ENCODE measurements at places on chromosomes 5 and 9.

GRCh38 chr9:127776195-127776923 lies 2.1 kb downstream of the SH2D3C start:
- DNase-seq, result no peak

DNA sequence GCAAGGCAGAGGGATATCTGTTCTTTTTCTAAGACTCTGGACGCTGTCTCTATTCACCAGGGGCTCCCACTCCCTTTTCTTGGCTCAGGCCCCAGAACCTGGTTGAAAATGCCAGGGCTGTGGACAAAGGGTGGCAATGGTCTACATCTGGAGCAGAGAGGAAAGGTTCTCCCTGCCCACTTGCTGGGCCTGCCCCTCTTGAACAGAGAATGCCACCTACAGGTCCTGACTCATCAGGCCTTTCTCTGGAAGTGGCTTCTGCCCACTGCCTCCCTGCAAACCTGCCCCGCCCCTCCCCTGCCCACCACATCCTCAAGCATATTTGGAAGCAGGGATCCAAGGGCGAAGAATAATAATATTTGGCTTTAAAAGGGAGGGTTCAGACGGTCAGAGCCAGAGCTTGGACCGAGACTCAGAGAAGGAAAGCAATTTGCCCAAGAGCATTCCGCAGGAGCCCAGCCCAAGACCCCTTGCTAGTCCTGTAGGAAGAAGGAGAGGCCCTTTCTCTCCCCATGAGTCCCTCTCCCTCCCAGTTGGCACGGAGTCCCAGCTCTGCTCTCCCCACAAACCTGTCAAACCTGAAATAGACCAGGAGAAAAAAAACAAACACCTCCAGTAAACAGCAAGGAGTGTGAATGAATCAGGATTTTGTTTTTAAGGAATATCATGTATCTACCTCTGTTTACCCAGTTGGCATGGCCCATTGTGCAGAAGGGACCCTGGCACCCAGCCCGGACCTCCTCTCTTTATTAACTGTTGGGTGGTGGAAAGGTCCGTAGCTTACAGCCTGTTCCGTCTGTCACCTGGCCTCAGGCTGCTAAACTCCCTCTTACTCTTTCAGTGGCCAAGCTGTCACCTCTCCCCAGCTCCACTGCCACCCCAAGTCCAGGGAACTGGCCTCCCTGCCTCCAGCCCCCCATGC lies 37.7 kb upstream of the STXBP1 start:
- peak; percentile 76 for DNase-seq

DNA sequence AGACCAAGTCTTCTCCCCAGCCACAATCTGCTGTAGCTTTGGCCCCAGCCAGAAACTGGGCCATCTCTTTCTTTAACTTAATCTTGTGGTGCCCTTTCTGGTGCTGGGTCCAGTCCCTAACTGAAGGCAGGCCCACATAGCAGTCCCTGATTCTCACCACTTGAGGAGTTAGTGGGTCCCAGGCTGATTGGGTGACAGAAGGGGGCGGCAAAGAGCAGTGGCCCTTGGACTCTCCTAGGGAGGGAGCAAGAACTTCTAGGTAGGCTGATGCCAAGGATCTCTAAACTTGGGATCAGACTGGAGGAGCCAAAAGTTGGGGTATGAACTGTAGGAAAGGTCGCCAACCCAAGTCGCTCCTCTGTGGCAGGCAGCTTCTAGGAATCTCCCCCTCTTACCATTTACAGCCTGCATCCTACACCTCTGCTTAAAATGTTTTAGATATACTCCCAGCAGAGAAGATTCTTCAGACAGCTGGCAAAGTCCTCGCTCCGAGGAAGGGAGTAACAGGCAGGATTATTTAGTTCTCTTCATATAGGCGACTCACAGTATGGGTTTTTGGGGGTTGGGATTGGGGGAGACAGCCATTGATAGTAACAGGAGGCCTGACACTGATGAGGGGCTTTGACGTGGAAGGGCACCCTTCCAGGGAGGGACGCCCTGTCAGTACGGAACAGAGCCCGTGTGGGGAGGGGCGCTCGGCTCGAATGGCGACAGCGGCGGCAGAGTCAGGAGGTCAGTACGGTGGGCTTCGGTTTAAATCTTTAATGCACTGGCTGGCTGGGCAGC lies 2.0 kb upstream of the CCL27 start:
- DNase-seq, result peak; percentile 83

DNA sequence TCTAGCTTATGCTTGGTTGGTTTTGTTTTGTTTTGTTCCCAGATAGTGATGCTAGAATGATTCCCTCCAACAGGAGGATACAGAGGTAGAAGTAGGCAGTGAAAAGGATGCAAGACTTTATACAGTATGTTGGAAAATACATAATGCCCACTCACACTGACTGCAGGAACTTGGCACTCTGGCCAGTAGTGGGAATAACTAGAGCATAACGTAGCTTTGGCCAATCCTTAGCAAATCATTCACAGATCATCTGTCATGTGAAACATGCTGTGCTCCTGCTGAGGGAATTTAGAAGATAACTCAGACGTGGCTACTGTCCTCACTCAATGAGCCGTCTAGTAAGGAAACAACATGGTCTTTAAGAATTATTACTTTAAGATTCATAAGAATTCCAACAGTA lies 13.5 kb downstream of the CFAP90 start:
- no peak for DNase-seq

DNA sequence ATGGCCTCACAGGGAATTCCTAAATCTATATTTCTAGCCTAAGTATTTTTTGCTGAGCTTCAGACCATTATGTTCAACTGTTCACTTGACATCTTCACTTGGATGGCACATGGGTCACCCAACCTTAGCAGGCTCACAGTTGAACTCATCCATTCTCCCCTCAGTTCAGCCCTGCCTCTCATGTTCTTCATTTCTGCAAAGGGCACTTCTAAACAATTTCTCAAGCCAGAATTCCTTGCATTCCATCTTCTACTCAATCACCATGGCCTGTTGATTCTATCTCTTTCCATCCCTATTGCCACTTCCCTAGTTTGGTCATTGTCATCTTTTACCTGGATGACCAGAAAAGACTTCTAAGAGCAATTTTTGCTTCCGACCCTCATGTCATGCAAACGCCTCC lies 7.3 kb upstream of the RGS3 start:
- DNase-seq, result peak; percentile 72

GRCh38 chr5:60161340-60161934 lies 267.9 kb upstream of the PDE4D start:
- peak; percentile 47 for DNase-seq

DNA sequence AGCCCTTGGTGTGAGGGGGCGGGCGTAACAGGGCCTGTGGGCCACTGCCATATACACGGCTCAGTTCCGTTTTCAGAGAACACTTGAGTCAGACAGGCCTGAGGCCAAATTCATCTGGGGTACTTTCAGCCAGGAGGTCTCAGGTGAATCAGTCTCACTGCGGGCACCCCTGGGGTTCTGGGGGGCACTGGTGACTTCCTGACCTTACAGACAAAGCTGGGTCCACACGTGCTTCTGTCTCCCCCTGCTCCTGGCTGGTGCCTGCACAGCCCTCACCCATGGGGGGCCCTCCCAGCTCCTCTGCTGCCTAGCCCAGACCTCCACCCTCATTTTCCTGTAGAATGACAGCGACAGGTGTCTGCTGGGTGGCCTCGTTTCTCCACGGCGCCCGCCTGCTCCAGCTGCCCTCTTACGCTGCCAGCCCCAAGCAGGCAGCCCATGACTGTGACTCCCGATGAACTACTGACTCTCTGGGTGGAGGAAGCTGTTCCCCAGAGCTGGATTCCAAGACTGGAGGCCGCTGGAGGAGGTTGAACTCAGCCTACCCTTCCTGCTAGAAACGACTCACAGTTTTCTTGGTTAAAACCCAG lies 374.1 kb upstream of the IRX4 start:
- DNase-seq, result no peak

- DNase-seq, result peak; percentile 11
These were observed 305.0 kb downstream of the RAB3C start for GRCh38 chr5:58887721-58888409.

GRCh38 chr5:160233215-160233614 lies 3.9 kb downstream of the FABP6 start:
- DNase-seq, result peak; percentile 11

DNA sequence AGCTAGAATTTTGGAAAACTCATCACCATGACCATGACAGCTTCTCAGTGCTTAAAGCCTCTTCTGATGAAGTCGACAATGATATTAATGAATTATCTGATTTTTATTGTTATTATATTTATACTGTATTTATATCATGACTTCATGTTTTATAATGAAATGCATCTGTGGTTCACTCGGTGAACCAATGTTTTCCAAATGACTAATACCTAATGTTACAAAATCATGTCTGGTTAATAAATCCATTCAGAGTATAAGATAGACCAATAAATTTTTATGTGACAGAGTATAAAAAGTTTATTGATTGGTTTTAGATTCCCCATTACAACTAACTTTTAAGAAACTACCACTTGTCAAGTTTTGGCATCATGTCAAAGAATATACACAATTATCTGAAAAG lies 416.5 kb downstream of the MLLT3 start:
- DNase-seq, result peak; percentile 2

- DNase-seq, result peak; percentile 17
These were observed 233.5 kb downstream of the RFX3 start for GRCh38 chr9:3292311-3292710.

DNA sequence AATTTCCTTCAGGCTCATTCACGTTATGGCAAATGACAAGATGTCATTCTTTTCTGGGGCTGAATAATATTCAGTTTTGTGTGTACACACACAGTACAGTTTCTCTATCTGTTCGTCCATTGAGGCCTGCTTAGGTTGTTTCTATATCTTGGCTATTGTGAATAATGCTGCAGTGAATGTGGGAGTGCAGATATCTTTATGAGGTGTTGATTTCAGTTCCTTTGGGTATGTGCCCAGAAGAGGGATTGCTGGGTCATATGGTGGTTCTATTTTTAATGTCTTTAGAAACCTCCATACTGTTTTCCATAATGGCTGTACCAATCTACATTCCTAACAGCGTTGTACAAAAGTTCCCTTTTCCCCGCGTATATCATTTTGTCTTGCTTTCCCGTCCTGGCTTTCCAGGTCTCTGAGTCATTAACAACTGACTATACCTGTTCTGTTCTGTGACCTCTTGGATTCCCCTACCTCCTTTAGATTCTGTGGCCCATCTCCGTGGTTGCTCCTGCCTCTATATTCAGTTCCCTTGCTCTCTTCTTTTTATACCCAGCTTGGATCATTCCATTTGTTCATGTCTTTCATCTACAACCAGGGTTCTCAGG lies 6.8 kb downstream of the SNX30 start:
- peak; percentile 73 for DNase-seq

DNA sequence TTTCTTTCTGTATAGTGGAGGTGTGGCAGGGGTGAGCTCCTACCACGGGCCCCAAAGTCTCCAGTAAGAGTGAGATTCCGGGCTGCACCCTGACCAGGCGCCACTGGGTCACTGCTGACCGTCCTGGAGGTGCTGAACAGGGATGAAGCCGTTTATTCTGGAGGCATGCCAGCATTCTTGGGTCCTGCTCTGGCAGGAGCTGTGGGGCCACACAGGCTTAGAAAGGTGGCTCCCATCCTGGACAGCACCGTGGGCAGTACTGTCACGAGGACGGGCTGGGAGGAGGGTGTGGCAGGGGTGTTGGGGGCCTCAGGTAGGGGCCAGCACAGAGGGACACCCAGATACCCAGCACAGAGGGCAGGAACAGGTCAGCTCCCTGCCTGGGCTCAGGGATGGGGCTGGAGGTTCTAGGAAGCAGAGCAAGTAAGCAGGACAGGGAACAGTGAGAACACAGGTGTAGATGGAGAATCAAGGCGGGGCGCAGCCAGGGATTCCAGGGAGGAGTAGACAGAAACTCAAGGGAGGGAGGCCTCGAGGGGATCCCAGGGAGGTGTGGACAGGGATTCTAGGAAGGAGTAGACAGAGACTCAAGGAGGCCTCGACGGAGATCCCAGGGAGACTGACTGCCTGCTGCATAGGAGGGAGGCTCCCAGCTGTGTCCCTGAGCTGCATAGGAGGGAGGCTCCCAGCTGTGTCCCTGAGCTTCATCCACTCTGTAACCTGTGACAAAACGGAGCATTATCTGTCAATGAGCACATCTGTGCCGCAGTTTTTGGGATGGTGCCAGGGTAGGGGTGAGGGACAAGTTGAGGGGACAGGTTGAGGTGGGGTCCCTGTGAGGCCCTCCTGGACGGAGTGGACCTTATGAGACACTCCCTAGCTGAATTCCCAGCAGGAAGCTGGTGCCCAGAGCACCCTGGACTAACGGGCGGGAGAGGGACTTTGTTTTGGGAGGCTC lies 1.1 kb upstream of the PLEKHG4B start:
- DNase-seq, result peak; percentile 38

DNA sequence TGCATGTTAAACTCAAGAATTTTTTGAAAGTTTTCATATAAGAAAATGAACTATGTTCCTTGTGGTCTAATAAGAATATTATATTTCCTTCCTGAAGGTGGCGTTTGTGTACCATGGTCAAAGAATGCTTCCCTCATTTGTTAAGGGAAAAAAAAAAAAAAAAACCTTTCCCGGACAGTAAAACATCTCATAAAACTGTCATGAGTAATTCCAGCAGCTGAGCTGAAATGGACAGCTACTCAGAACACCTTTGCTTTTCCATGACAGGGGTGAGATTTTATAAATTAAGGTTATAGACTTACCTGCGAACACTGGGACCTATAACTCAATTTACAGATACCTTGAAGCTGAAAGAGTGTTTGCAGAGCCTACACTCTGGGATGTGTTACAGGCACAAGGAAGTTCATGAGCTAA lies 113.2 kb upstream of the RANBP3L start:
- peak; percentile 53 for DNase-seq

DNA sequence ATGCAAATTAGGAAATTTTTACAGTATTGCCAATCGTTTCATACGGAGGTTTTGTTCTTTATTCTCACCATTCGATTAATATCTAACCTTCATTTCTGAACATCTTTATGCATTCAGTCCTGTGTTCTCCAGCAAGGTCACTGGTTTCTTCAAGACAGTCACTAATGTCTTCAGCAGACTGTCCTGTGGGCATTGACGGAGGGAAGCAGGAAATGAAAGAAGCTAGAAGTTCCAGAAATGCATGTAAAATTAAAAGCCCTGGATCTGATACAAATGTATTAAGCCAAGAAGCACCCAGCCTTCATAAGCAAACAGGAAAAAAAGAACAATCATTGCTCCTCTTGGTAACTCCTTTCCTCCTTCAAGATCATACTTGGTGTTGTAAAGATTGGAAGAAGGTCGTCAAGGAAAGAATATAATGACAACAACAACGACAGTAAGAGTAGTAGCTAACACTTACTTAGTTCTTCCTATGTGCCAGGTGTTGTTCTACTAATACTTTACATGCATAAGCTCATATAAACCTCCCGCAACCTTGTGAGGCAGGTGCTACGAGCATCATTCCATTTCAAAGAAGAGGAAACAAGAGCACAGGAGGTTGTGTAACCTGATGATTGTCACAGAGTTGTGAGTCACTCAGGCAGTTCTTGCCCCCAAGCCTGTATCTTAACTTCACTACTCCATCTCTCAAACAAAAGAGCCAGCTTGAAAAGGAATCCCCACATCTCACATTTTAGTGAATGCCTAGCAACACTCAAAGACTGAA lies 59.9 kb upstream of the CER1 start:
- no peak for DNase-seq

DNA sequence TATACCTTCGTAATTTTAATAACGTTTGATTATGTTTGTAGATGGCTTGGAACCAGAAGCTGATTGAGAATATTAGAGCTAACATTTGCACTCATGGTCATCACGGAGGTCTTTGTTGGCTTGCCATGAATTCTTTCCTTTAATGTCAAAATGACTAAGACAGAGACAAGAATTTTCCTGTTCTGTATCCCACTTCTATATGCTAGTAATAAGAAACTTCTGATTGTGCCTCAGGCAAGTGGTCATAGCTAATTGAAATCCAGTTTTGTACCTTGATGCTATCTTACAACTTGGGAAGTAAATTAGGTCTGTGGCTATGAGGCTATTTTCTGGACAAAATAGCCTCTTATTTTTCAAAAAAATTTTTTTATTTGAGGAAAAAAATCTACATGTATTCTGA lies 167.6 kb downstream of the RANBP17 start:
- DNase-seq, result no peak
